Ascending aorta (tissue), 2 donors: ENCODE measurements at places on chromosomes 2 and 18.

DNA sequence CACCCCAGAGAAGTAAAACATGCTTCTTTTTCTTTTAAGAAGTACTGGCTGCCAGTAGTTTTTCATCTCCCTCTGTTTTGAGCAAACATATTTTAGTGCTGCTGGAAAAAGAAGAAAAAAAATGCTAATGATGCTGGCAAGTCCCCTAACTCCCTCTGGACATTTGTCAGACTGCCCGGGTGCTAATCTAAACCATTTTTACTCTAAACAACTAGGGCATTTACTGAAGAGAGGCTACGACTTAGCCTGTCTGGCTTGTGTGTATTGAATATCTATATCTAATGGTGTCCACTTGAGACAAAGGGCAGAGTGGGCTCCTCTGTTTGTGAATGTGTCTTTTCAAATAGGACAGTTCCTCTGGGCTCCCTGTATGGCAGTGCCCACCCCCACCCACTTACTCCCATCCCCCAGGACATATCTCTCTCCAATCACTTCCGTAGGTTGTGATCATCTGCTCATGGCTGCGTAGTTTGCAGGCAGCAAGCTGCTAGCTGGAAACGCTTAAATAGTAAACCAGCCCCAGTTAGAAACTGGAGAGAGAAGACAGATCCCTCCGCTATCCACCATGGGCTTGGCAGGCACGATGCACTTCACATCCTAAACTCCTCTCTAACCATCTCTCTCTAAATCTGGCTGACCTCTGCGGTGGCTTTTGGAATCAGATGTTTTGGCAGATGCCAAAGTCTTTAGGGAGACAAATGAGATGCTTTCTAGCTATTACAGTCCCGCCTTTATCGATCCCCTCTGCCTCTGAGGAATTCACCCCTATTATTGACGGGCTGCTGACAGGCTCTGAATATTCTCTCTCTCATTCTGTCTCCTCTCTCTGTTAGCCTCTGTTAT is 58.3 kb downstream of the DOCK10 start:
- no peak for DNase-seq

GRCh38 chr2:45184606-45185005 is 175.4 kb upstream of the SIX2 start:
- DNase-seq, result no peak

GRCh38 chr2:118902266-118903028 is 39.5 kb upstream of the MARCO start:
- DNase-seq, result no peak

GRCh38 chr2:47041063-47041462 is 114.0 kb downstream of the STPG4 start:
- no peak for DNase-seq

DNA sequence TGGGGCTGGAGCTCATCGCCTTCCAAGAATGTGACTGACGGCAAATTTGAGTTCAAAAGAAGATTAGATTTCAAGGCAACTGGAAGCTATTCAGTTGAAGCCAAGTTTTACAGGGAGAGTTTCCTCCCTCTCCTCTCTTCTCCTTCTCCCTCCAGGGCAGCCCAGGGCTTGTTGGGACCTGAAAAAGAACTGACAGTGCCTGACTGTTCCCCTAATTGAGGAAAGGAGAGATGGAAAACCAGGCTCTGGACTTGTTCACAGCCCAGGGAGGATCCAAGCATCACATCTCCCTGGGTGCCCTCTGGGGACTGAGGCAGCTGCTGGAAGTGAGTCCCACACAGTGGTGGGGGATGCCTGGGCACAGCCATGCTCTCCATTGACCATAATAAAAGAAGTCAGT is 88.1 kb downstream of the THNSL2 start:
- DNase-seq, result no peak

DNA sequence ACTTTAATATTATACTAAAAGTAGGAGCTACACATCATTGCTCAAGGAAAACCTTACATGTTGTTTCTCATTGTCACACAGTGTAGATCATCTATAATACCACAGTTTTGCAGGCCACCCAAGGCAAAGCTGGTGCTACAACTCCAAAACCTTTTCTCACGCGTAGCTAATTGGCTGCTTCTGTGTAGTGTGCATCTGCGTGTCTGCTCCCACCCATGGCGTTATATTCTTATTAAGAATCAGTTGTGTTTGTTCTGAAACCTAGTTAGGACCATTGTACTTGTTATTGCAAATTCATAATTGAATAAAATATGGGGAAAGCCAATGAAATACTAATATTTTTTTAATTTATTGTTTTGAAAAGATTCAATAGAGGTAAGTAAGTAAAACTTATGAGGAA is 83.9 kb downstream of the RBM43 start:
- DNase-seq, result no peak

GRCh38 chr2:108548208-108549003 is 14.1 kb downstream of the LIMS1 start:
- DNase-seq, result no peak

GRCh38 chr2:190270298-190270697 is 49.3 kb downstream of the HIBCH start:
- no peak for DNase-seq

DNA sequence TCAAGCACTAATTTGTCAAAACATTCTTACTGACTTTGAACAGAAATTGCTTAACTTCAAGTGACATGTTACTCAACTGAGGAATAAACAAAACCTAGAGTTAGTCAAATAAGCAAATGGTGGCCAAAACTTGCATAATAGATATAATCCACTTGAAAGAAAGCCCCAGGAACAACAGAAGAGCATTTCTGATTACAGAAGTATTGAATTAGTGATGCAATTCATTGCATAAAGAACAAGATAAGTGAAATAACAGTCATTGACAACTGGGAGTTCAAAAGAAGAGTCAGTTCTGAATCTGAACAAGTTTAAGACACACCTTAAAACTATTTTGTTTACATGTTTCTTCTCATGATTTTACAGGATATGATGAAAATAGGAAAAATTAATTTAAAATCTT is 30.8 kb downstream of the COBLL1 start:
- no peak for DNase-seq

DNA sequence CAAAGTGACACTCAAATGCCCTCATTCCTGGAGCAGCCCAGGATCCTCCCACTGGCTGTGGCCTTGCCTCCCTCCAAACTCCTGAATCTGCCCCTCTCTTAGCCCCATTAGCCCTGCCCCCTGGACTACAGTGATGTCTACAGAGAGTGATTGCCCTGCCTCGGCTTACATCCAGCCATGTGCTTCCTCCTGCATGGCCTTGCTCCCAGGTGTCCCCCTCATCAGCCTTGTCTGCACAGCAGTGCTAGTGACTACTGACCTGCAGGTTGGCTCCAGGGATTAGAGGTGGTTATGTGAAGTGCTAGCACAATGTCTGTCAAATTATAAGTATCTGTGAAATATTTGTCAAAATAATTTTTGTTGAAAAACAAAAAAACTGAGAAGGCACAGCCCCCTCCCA is 259.1 kb upstream of the MYT1L start:
- no peak for DNase-seq

DNA sequence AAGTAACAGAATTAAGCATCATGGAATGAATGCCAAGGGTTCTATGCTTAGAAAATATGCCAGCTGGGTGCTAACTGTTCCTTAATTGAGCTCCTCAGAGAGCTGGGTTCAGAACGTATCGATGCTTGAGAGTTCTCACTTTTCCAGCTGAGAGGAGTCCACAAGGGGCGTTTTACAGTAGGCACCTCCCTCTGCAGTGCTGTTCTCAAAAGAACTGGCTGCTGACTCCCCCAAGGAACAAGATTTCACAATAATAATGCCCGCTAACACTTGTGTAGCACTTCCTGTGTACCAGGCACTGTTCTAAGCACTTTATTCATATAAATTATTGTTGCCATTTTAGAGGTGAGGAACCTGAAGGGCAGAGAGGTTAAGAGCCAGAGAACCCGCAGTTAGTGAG is 18.1 kb upstream of the TMEM237 start:
- no peak for DNase-seq

- no peak for DNase-seq
These were observed 121.5 kb downstream of the SLC4A3 start for GRCh38 chr2:219748671-219749570.
